ENCODE measurements at places on chromosomes 6 and 20.

GRCh38 chr6:147361311-147361981 lies 147.0 kb upstream of the SAMD5 start:
- no peak for DNase-seq

- no peak for DNase-seq
Measured at GRCh38 chr20:7497985-7498384, 442.3 kb downstream of the HAO1 start.

- DNase-seq = no peak
Measured at GRCh38 chr6:149031859-149032598, 285.2 kb downstream of the UST start.

DNA sequence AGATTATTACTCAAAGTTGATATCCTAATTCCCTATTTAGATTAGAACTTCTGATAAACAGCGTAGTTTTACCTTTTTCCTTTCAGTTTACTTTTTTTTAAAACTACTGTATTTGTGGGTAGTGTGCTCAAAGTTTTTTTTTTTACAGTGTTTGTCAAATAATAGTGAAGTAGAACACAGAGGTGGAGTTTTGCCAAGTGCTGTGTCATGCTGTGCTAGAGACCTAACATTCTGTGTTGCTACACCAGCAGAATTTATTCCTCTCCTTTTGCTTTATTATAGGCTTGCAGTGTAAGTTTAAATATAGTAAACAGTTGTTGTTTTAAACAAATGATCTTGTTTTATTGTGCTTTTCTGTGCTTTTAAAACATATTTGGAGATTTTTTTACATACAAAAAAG lies 125.4 kb downstream of the HIVEP1 start:
- DNase-seq = peak; percentile 8

- DNase-seq = no peak
Measured at GRCh38 chr6:158387036-158387435, 74.8 kb downstream of the TULP4 start.

- DNase-seq = peak; percentile 22
Measured at GRCh38 chr6:26536571-26537159, 1.5 kb upstream of the HMGN4 start.

GRCh38 chr6:109373762-109374161 lies 8.5 kb downstream of the CD164 start:
- no peak for DNase-seq

DNA sequence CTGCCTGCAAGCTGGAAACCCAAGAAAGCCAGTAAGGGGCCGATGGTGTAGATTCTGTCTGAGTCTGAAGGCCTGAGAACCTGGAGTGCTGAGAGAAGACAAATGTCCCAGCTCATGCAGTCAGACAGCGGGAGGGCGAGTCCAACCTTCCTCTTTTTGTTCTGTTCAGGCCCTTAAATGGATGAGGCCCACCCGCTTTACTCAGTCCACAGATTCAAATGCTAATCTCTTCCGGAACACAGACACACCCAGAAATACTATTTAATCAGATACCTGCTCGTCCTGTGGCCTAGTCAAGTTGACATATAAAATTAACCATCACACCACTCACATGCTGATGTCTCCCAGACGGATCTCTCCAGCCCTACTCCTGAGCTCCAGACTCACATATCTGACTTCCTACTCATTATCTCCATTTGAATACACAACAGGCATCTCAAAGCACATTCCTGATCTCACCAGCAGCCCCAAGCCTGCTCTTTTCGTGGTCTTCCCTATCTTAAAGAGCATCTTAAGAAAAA lies 26.7 kb upstream of the SRC start:
- DNase-seq = no peak

GRCh38 chr20:52572687-52573086 lies 381.1 kb upstream of the ZFP64 start:
- no peak for DNase-seq

GRCh38 chr6:132063738-132064137 lies 112.6 kb upstream of the CCN2 start:
- no peak for DNase-seq

- no peak for DNase-seq
Measured at GRCh38 chr6:169988769-169989550, 237.5 kb downstream of the ERMARD start.

DNA sequence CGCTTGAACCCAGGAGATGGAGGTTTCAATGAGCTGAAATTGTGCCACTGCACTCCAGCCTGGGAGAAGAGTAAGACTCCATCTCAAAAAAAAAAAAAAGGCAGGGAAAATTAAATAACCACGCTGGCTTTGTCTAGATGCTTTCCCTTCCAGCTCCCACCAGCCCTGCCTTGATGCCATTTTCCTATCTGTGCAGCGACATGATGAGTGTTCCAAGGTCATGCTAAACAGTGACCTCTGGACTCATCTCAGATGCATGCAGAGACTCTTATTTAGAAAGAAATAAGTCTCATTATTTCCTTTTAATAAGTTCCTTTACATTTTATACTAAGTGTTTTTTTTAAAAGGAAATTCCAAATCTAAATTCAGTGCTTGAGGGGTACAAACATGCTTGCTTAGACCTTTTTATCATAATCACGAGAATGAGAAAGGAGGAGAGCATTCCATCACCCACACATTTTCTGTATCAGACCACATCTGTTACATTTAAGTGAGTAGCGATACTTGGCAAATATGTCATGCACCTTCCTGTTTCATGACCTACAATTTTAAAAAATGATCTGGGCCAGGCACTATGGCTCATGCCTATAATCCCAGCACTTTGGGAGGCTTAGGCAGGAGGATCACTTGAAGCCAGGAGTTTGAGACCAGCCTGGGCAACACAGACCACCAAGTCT lies 101.1 kb upstream of the RREB1 start:
- DNase-seq = no peak
